Fibroblast of gingiva (primary cell): ENCODE measurements at places on chromosomes 2 and 18.

GRCh38 chr18:26429535-26430226 is 118.7 kb downstream of the KCTD1 start:
- peak; percentile 80 for DNase-seq

GRCh38 chr2:2793514-2793913 is 462.4 kb upstream of the MYT1L start:
- DNase-seq, result no peak

- no peak for DNase-seq
Measured at GRCh38 chr2:19865151-19865550, 36.6 kb downstream of the TTC32 start.

GRCh38 chr2:143881246-143881645 is 638.7 kb downstream of the ZEB2 start:
- DNase-seq, result no peak

DNA sequence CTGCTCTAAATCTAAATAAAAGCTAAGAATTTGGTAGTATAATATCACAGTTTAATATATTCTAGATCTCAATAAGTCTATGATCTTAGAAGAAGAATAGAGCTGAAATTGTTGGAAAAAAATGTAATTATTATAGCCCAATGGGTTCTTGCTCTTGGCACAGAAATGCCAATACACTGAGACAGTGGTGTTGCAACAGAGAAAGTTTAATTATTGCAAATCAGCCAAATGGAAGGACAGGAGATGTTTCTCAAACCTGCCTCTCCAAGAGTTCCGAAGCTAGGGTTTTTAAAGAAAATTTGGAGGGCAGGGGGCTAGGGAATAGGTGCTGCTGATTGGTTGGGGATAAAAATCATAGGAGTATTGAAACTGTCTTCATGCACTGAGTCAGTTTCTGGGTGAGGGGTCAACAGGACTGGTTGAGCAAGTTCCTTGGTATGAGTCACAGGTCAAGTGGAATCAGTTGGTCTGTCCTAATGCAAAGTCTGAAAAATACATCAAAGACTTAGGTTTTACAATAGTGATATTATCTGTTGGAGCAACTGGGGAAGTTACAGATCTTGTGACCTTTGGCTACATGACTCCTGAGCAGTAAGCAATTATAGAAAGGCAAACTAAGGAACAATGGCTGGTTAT is 228.6 kb downstream of the CD226 start:
- no peak for DNase-seq
